Left lobe of liver (tissue), 2 donors: ENCODE measurements at places on chromosomes 12 and 14.
A peak's percentile ranks its signal among the peaks of the same experiment; 100 is the strongest.

- no peak for DNase-seq
Observed at GRCh38 chr14:50578433-50578832, 18.5 kb downstream of the ATL1 start.

DNA sequence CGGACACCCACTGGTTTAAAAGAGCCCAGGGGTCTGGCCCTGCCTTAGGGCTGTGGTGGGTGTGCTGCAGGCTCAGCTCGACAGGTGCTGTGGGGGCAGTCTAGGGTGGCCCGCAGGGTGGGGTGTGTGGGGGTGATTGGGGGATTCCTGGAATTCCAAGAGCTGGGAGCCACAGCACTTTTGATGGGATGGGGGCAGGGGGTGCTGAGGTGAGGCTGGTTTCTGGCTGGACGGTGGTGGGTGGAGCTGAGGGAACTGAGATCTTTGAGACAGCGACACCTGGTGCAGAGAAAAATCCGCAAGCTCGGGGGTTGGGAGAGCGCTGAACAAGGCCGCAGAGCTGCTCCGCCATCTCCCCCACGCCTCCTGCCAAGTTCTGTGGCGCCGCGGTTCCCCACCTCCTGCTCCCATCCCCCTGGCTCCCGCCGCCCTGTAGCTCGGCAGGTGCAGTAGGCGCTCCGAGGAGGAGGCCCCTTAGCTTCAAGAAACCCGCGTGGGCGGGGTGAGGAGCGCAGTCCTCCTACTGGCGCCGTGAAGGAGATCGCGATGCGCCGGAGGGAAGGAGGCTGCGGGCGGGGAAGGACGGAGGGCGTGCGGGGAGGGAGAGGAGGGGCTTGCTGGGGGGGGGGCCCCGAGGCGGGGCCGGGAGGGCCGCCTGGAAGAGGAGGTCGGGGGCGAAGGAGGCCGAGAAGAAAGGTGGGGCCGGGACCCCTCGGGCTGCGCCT lies 1.3 kb upstream of the TEDC1 start:
- DNase-seq: peak; percentile 83

GRCh38 chr14:33730156-33730555 lies 220.7 kb downstream of the EGLN3 start:
- no peak for DNase-seq

DNA sequence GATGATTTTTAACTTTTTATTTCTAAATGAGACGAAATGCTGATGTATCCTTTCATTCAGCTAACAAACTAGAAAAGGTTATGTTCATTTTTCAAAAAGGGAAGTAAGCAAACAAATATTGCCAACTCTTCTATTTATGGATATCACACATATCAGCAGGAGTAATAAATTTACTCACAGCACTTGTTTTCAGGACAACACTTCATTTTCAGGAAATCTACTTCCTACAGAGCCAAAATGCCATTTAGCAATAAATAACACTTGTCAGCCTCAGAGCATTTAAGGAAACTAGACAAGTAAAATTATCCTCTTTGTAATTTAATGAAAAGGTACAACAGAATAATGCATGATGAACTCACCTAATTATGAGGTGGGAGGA lies 139.6 kb downstream of the HMGA2 start:
- DNase-seq: no peak
